Nephron progenitor cell (in vitro differentiated cells): ENCODE measurements at places on chromosomes 2 and 18.

DNA sequence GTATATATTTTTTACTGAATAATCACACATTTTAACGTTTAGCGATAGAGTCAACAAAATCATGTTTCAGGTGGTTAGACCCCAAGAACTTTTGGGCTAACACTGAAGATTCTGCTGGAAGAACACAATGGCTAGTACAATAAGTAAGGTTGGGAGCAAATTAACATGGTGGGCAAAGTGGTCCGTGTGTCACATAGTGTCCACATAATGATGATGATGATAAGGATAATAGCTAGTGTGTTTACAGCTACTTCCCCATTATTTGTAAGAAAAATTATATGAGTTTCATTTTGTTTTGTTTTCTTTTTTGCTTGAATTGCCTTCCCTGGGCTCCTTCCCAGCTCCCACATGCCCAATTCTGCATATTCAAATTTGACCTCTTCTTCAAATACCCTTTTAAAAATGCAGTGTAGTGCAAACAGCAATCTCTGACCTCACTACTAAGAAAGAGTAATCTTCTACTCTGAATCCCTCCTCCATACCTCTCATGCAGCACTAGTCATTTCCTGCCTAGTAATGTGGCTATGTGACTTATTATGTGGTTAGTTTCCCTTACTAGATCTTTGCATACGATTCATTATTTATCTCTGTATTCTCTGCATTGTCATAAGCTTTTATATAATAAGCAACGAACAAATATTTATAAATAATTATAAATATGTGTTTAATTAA lies 16.9 kb upstream of the VPS54 start:
- DNase-seq: no peak

DNA sequence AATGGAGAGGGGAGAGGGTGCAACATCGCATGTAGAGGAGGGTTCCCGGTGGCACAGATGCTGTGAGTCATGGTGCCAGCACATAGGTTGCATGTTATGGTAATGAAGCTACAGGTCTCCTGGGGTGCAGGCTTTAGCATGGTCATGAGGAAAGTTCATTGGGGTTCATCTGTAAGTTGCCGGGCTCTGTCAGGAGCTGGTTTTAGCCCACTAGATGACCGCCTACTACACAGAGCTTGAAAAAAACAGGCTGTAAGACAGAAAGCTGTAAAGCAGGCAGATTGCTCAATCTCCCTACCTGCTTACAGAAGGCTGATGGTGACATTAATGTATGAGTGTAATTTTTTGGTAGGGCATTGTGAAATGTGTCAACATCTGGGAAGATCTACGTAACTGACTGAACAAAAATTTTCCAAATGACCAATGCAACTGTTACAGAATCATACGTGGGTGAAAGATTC lies 23.9 kb downstream of the DYSF start:
- no peak for DNase-seq

- DNase-seq: no peak
Observed at GRCh38 chr18:2360861-2361260, 210.4 kb downstream of the METTL4 start.

DNA sequence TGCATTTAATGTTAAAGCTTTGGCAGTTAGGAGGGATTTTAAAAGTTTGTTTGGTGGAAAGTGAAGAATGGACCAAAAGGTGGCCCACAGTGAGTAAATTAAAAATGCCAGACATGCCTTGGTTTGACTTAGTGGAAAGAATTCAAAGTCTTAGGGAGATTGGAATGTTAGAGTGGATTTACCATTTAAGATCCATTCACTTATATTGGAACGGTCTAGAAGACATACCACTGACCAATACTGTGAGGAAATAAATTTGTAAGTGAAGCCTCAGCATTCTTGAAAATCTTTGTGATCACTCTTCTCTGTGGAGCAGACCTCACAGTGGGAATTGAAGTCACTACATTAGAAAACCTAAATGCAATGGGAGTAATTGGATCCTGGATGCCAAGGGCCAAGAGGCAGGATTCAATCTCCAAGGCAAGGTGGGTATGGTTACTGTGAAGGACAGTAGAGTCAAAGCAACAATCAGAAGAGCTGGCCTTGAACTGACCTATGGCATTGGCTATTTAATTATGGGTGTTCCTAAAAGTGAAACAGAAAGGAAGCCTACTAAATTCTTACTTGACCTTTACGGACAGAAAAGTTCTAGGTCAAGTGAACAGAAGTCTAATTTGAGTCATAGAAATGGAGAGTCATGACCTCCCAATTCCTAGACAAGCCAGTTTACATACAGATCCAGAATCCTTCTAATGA lies 40.2 kb upstream of the VRK2 start:
- no peak for DNase-seq

- no peak for DNase-seq
Observed at GRCh38 chr2:33136566-33136965, 189.8 kb downstream of the LTBP1 start.

DNA sequence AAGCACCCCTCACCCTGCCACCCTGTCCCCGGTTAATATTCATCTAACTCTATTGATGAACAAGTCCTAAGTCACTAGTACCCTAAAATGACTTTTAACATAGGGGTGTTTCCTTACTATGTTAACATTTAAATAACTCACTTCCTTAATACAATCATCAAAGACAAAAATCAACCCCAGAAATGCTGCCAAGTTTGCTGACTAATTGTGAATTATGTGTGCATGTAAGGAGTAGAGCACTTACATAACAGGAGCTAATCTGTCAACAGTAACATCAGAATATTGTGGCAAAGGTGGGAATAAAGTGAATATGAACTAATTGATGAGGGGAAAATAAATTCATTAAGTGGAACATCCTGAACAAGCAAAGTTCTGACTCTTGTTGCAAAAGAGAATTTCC lies 81.4 kb upstream of the ERBB4 start:
- no peak for DNase-seq

GRCh38 chr18:49243391-49243790 lies 217.1 kb downstream of the DYM start:
- DNase-seq: no peak

DNA sequence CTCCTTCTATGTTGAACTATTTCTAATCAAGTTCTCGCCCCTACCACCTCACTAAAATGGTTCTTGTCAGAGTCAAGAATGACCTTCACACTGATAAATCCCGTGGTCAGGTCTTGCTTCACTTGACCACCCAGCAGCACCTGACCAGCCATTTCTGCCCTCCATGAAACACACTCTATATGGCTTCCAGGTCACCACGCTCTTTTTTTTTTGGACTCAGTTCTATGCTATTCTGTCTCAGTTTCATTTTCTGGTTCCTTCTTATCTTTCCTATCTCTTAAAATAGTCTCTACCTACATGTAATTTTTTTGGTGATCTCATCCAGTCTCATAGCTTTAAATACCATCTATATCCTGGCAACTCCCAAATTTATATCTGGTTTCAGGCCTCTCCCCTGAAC lies 11.4 kb downstream of the EIF2AK3 start:
- no peak for DNase-seq

GRCh38 chr2:238370823-238371372 lies 50.6 kb downstream of the TRAF3IP1 start:
- peak; percentile 61 for DNase-seq

GRCh38 chr2:45654250-45654649 lies 2.8 kb downstream of the PRKCE start:
- DNase-seq: no peak

GRCh38 chr18:79519751-79520477 lies 124.2 kb downstream of the NFATC1 start:
- DNase-seq: peak; percentile 42

DNA sequence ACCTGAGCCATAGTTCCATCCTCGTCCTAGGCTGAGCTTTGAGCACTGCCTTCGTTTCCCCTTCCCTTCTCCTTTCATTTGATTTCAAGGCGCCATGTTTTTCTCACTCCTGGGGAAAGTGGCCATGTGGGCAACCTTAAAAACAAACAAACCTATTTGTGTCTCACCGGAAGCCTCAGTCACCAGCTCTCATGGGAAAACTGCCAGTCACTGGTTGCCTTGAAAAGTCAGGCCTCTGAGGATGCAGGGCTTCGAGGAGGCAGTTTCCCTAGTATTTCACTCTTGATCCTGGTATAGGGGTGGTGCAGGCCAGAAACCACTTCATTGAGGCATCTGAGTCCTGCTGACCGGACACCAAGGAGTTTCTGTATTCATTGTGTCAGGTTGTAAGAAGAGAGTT lies 59.2 kb upstream of the TRIB2 start:
- DNase-seq: no peak
